ENCODE measurements at places on chromosomes 13 and 19.

GRCh38 chr19:16070366-16070990 is 5.8 kb upstream of the TPM4 start:
- DNase-seq = peak; percentile 85

DNA sequence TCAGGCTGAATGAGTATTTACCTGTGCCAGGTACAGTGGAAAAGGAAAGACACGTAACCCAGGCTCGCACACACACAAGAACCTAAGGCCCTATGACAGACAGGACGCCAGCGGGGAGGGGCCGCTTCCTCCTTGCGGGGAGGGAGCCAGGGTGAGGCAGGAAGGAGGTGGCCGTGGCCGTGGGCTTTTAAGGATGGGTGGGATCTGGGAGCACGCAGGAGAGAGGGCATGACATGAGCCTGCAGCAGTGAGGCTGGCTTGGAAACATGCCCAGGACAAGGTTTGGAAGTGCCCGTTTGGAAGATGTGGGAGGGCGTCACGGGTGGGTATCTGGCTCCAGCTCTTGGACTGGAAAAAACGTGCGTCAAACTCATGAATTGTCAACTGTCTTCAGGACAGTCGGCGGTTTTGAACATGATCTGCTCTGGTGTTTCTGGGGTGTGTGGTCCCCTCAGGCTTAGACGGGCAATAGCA is 20.1 kb downstream of the SH3GL1 start:
- DNase-seq = peak; percentile 68

GRCh38 chr13:39417643-39418042 is 185.3 kb downstream of the LHFPL6 start:
- no peak for DNase-seq

DNA sequence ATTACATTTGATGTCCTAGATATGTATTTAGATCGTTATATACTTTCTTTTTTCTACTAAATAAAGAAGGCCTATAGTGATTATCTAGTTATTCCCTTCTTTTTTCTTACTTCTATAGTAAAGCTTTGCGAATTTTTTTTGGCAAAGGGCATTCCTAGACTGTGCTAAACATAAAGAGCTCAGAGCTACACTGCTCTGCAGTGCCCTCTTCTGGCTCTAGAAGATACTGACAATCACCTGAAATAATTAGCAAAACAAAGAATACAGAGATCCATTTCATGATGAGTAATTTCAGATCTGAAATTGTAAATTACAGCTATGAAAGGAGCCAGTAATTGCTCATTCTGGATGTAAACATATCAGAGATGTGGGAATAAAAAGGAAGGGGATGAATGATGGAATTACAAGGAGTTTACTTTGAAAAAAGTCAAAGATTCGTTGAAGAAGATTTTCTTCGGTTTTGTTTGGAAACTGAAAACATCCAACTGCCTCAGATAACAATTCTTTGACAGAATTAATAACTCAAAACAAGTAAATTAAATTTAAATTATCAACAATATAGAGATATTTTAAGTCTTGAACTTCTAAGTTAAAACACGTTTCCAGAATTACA is 288.5 kb downstream of the NALCN start:
- DNase-seq = no peak

GRCh38 chr13:25879466-25879865 is 172.3 kb downstream of the SHISA2 start:
- no peak for DNase-seq

DNA sequence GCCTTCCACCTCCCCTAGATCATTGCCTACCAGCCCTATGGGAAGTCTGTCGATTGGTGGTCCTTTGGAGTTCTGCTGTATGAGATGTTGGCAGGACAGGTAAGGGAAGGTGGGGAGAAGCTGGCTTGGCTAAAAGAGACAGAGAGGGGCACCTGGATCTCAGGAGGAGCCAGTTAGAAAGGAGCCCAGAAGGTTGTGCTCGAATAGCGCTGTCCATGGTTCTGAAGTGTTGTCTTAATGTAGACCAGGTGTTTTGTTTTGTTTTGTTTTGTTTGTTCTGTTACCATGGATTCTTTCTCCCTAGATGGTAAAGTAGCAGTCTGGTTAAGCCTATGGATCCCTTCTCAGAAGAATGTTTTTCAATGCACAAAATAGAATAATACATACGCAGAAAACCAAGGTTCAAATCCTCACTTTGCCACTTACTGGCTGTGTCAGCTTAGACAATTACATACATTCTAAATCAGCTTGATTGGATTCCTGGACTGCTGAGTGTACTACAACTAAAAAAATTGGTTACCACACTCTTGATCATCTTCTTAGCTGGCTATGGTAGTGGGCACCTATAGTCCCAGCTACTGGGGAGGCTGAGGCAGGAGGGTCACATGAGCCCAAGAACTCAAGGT is 5.9 kb upstream of the CACNG7 start:
- peak; percentile 42 for DNase-seq

DNA sequence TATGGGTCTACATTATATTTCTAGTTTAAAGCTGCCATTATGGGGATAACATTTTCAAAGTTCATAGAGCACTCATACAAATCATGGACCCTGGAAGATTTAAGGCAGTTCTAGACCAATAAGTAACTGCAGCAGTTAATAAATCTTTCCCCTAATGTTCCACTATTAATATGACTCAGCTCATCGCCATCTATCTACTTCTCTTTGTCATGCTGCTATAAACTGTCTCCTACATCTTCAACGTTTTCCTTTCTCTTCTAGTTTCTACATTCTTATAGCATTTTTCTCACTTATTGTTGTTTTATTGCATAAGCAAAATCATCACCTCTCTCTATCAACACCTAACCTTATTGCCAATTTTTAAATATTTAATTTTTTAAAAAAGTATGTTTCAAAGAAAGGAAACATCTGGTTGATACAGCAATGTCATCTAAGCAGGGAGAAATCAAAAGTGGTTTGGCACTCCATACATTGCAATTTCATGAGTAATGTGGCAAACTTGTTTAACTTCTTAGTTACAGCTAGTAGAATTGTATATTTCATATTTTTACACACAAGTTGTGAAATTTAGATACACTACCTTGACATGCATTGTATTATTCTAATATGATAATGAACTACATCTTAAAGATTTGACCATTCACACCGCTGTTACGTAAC is 1500.4 kb upstream of the MIR17HG start:
- DNase-seq = no peak

DNA sequence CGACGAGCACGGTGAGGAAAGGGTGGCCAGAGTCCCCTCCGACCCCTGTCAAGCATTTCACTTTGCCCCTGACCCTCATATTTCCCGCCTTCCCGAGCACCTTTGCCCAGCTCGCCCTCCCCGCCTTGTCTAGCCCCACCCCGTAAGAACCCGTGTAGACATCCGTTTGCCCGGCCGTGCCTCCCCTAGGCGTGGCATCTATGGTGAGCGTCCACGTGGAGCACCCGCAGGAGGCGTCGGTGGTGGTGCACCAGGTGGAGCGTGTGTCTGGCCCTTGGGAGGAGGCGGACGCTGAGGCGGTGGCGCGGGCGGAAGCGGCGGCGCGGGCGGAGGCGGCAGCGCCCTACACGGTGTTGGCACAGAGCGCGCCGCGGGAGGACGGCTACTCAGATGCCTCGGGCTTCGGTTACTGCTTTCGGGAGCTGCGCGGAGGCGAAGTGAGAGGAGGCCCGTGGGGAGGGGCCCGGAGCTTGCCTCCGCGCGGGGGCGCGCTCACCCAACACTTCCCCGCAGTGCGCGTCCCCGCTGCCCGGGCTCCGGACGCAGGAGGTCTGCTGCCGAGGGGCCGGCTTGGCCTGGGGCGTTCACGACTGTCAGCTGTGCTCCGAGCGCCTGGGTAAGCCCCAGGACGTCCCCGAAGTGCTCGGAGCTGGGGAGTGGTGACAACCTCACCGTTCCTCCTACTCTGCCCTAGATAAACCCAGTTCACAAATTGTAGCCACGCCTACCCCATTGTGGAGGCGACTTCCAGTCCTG is 4.2 kb downstream of the LTBP4 start:
- DNase-seq = peak; percentile 81

DNA sequence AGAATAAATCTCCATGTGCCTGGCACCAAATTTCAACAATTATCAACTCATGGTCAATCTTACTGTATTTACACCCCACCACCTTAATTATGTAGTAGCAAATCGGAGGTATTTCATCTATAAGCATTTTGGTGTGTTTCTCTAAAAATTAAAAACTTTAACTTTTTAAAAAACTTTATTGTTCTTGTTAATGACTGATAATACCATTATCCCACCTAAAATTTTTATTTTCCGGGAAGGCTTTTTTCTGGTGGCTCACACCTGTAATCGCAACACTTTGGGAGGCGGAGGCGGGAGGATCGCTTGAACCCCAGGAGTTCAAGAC is 453 bp upstream of the PDCD2L start:
- DNase-seq = no peak

GRCh38 chr13:28373810-28374209 is 121.1 kb downstream of the FLT1 start:
- DNase-seq = no peak

GRCh38 chr13:25699600-25699999 is 327.8 kb downstream of the ATP8A2 start:
- no peak for DNase-seq

GRCh38 chr19:6222884-6223283 is 56.9 kb downstream of the MLLT1 start:
- no peak for DNase-seq

- DNase-seq = no peak
These were observed 65.2 kb downstream of the RAB20 start for GRCh38 chr13:110496281-110496680.

DNA sequence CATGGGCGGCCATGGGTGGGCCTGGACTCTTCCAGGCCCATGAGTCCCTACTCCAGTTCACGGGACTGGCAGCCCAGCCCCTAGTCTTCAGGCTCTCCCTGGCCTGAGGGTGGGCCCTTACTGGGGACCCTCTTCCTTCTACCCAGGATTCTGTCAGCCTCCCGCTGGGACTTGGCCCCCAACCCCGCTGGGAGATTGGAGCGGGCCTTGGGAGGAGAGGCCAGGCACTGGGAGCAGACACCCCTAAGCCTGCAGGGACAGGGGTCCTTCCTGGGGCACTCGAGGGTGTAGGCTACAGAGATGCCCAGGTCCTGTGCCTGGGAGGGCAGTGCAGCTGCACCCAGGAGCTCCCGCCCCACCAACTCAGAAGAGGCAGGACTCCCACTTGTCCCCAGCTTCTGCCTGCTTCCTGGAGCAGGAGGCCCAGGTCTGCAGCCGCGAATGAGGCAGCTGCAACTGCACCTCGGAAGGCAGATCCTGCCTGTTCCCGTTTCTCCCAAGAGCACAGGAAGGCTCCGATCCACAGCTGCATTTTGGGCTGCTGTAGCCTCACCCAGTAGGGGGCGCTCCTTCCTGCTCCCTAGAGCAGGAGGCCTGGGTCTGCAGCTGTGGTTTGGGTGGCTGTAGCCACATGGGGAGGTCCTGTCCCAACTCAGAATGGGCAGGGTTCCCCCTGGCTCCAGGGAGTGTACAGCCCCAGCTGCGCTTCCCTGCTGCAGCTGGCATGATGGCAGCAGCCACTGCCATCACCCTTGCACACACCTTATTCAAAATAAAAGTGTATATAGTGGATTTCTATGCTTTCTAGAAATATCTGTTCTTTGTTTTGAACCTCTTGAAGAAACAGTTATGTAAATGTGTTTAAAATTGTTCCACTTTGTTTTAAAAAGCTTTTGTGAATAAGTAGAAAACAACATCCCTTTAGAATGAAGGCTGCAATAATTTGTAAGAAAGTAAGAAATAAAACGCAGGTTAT is 46.8 kb downstream of the TEX26 start:
- peak; percentile 76 for DNase-seq

DNA sequence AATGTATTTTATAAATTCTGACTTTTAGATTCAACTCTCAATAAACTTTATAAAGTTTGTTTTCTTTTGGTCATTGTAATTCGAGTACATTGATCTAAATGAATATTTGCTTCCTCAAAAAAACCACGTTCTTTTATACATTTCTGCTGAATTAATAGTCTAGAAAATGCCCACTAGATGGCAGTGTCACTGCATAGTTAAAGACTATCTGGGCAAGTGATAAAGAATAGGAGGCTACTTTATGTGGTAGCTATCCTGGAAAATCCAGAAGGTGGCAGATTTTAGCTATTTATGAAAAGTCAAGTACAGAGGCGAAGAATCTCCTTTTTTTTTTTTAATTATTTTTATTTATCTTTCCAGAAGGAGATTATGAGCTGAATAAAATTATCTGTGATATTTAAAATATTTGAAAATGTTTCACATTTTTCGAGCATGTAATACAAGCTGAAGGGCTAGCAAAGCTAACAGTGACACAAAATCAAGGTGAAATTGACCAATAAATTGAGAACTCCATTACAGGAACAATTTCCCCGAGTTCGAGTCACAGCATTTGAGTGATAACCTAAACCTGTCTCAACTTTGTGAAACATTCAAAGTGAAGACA is 221.8 kb downstream of the OLFM4 start:
- no peak for DNase-seq

GRCh38 chr13:108895220-108895704 is 265.9 kb downstream of the MYO16 start:
- DNase-seq = no peak

- DNase-seq = no peak
These were observed 2.0 kb downstream of the BICRA start for GRCh38 chr19:47610902-47611301.

- DNase-seq = no peak
These were observed 7.4 kb upstream of the CERS1 start for GRCh38 chr19:18903156-18904037.

- no peak for DNase-seq
These were observed 29.2 kb downstream of the COG6 start for GRCh38 chr13:39684531-39685137.

DNA sequence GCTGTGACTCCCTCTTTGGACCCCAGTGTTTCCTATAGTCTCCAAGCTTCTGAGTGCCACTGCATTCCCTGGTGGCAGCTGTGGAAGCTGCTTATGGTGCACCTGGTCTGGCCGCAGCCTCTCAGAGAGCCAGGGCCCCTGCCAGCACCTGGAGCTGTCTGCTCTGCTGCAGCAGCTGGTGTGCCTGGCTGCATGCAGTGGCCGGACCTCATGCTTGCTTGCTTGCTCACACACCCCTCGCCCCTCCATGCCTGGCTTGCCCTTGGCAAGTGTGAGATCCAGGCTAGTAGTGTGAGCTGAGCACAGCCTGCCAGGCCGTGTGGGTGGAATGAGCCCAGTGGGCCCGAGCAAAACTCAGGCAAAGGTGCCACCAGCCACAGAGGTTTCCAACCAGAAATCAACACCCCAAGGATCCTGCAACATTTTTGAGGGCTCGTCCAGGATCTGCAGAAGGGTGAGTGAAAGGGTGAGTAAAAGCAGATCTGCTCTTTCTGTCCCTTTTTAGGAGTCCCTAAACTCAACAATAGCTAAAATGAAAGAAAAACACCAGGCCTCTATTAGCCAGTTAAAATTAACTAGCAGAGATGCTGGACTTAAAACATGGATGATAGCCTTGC is 7.6 kb upstream of the MLLT1 start:
- DNase-seq = no peak

GRCh38 chr19:15471639-15472101 is 7.3 kb upstream of the RASAL3 start:
- DNase-seq = no peak

GRCh38 chr13:46914341-46914740 is 17.5 kb upstream of the HTR2A start:
- DNase-seq = no peak

GRCh38 chr19:35451338-35452096 is 3.5 kb downstream of the FFAR2 start:
- peak; percentile 50 for DNase-seq

- no peak for DNase-seq
These were observed 4.4 kb downstream of the CKAP2 start for GRCh38 chr13:52459668-52460067.

- DNase-seq = no peak
These were observed 5.9 kb downstream of the ADAT3 start for GRCh38 chr19:1911098-1911497.

- DNase-seq = no peak
These were observed 124.0 kb upstream of the RNF113B start for GRCh38 chr13:98300956-98301641.
